Brain (organoid and tissue), 16 donors: ENCODE measurements at places on chromosomes 7 and 10. TPM values are rescaled to one million over a fixed set of nuclear protein-coding genes. Genes with fewer than 3 reads are reported as not detected.
A peak's percentile ranks its signal among the peaks of the same experiment; 100 is the strongest.

The PRRT4 gene
- 0.49 TPM for polyA plus RNA-seq

The AGR2 gene
- 2.0 TPM for polyA plus RNA-seq

The NT5C3A gene
- polyA plus RNA-seq, result 22.3 TPM

The NRG3 gene
- polyA plus RNA-seq, result 3.0 TPM

The PRKG1 gene
- polyA plus RNA-seq, result 0.31 TPM

The CELF2 gene
- 19.5 TPM for polyA plus RNA-seq

The NEUROG3 gene
- polyA plus RNA-seq, result not detected

The RNLS gene
- 1.3 TPM for polyA plus RNA-seq

DNA sequence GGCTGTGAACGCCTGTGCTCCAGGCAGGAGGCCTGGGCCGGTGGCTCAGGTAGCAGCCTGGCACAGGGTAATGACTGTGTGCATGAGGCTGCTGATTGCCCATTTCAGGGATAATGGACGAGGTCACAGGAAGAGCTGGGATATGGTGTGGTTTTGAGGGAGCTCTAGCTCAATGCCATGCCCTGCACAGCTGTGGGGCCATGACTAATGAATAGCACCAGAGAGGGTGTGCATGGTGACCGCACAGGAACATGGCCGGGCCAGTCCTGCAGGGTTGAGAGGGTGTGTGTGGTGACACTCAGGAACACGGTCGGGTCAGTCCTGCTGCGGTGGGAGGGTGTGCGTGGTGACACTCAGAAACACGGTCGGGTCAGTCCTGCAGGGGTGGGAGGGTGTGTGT lies 21.8 kb downstream of the NKX6-2 start:
- no peak for DNase-seq

GRCh38 chr10:33412241-33412640 lies 77.8 kb upstream of the NRP1 start:
- DNase-seq, result no peak

DNA sequence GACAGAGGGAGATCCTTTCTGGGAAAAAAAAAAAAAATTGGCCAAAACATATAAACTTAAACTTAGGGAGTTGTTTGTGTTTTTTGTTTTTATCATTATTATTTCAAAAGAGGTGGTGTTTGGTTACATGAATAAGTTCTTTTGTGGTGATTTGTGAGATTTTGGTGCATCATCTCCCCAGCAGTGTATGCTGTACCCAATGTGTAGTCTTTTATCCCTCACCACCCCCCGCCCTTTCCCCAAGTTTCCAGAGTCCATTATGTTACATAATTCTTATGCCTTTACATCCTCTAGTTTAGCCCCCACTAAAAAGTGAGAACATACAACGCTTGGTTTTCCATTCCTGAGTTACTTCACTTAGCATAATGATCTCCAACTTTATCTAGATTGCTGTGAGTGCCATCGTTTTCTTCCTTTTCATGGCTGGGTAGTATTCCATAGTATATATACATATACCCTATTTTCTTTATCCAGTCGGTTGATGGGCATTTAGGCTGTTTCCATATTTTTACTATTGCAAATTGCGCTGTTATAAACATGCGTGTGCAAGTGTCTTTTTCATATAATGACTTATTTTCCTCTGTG lies 148.1 kb upstream of the ZNF92 start:
- no peak for DNase-seq

GRCh38 chr7:311796-312195 lies 21.8 kb downstream of the FOXL3 start:
- DNase-seq, result no peak

- no peak for DNase-seq
These were observed 407.4 kb downstream of the GRM8 start for GRCh38 chr7:126845331-126845730.

DNA sequence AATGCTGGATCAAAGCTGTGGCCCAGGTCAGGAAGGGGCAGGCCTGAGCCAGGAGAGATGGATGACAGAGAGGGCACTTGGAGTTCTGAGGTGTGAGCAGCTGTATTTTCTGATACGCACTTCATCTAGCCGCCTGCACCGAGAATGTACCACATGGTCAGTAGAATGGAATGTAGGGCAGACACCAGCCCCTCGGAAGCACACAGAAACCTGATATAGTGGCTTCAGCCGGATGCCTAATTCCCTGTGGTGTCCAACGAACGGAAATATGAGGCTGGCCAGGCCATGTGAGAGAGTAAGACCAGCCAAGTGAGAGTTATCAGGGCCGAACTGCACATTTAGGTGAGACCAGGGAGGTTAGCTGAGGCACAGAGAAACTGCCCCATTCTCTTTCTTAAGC lies 46.7 kb upstream of the PLCE1 start:
- no peak for DNase-seq

- DNase-seq, result no peak
These were observed 29.0 kb downstream of the DENND2A start for GRCh38 chr7:140611641-140612040.

DNA sequence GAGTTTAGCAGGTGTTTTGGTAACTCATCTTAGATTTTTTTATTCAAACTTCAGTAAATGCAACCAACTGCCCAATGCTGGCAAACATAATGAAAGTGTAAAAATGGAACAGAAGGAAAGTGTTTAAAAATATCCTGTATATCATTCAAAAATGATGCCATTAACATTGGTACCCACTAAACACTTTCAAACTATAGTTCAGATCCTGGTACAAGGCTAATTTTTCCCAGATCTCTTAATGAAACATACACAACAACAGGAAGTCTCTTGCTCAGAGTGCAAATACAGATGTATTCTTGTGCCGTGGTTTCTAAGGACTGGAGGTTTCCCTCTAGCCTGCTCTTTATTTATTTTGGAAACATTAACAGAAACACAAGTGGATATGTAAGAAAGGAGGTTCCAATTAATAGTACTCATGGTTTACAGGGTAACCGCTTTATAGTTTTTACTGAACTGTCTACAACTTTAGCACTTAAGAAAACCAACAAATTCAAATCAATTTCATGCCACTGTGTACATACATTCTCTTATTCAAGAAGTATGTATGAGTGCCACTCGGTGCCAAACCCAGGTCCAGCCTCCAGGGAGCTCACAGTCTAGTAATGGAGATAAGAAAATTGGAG lies 176.0 kb upstream of the AKR1E2 start:
- no peak for DNase-seq

GRCh38 chr10:24854256-24854655 lies 98.2 kb downstream of the PRTFDC1 start:
- no peak for DNase-seq

GRCh38 chr7:11846361-11846955 lies 14.5 kb upstream of the THSD7A start:
- peak; percentile 11 for DNase-seq

- peak; percentile 92 for DNase-seq
These were observed 401.9 kb downstream of the TNS3 start for GRCh38 chr7:47179812-47180515.

DNA sequence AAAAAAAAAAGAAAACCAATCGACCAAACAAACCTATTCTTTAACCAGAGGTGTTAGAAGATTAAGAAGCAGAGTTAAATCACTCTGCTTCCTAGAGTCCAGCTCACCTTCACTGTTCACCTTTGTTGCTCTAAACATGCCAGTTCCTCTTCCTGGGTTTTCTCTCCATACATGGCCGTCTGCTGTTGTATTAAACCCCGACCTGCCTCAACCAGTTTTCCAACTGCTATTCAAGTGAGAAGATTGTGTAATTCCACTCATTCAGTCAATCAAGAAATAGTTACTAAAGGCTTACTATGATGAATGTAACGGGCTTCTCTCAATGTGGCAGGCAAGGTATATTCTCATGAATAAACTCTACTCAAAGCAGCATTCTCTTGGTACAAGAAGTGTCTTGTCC lies 8.8 kb downstream of the AASS start:
- DNase-seq, result no peak
